ENCODE measurements at places on chromosomes 11 and 22.

DNA sequence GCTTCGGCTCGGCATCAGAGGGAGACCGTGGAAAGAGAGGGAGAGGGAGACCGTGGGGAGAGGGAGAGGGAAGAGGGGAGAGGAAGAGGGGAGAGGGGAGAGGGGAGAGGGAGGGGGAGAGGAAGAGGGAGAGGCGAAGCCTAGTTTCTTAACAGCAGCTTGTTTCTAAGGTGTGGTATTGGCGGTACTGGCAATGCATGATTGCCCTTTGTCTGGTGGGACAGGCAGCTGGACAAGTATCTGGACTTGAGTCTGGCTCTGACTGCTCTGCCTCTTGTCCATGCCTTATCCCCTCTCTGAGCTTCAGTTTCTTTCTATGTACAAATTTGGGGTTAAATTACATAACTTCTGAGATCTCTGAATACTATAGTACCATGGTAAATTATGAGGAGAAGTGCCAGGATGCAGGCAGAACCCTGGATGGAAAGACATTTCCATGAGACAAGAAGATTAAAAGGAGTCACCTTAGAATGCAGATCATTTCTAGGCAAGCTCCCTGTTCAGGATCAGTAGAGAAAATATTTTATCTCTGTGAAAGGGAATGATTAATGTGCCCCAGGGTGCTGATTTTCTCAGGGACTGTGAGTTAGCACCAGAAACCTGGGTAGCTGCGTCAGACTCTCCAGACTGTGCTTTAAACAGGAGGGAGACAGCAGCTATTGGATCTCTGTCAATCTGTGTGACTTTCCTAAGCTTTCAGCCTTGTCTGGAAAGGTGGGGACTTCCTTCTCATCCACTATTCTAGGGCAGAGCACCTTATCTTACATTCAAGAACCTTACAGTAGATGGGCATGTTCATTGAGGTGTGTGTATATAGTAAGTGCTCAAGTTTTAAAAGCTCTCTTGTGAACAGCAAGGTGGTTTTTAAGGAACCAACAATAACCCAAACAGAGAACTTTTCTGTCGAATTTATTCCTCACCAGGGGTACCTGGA lies 31.9 kb upstream of the CCDC90B start:
- DNase-seq = no peak

DNA sequence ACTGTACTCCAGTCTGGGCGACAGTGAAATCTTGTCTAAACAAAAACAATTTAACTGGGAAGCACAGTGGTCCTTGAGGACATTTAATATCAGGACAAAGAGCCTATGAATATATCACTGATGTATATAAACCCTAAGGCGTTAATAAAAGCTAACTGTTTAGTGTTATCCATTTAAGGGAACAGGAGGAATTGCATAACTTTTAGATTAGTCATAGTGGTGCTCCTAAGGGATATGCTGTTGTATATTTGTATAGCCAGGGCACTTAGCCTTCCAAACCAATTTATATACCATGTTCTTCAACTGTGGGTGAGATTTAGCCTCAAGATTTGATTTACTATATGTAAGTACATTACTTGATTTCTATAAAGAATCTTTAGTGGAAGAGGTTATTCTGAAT lies 3.0 kb upstream of the CHEK1 start:
- DNase-seq = no peak

DNA sequence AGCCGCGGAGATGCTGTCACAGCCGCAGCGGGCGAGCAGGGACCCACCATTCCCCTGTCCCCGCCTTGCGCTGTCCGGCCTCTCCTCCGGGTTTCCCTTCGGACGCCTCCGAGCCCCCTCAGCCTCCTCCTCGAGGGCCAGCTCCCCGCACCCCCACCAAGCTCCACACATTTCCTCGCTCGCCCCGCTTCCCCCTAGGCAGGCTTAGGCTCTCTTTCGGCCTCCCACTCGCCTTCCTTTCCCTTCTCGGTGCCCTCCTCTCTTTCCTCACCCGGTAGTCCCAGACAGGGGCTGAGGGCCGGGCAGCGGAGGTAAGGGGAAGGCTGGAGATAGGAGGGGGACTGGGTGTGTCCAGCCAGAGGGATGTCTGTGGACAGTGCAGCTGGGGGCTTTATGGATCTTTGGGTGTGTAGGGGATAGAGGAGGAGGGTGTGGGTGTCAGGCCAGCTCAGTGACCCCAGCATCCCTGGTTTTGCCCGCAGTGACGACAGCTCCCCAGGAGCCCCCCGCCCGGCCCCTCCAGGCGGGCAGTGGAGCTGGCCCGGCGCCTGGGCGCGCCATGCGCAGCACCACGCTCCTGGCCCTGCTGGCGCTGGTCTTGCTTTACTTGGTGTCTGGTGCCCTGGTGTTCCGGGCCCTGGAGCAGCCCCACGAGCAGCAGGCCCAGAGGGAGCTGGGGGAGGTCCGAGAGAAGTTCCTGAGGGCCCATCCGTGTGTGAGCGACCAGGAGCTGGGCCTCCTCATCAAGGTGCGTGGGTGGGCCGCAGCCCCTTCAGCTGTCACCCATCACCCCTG lies 1.6 kb downstream of the KCNK4 start:
- no peak for DNase-seq

DNA sequence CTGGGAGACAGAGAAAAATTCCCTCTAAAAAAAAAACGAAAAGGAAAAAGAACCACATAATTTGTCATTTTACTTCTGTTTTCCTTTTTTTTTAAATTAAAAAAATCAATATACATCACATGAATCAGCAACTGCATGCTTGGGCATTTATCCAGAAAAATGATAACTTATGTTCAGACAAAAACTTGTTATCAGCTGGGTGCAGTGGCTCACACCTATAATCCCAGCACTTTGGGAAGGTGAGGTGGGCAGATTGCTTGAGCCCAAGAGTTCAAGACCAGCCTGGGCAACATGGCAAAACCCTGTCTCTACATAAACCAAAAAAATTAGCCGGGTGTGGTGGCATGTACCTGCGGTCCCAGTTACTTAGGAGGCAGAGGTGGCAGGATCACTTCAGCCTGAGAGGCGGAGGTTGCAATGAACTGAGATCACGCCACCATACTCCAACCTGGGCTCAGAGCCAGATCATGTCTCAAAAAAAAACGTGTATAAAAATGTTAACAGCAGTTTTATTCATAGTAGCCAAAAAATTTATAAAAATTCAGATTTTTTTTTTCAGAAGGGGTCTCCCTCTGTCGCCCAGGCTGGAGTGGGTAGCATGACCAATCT lies 28.5 kb downstream of the AMBRA1 start:
- no peak for DNase-seq

- no peak for DNase-seq
Observed at GRCh38 chr11:32307913-32308312, 127.4 kb downstream of the WT1 start.

- DNase-seq = no peak
Observed at GRCh38 chr11:9158898-9159391, 67.5 kb upstream of the SCUBE2 start.

- DNase-seq = no peak
Observed at GRCh38 chr11:124646148-124646547, 23.5 kb downstream of the TBRG1 start.

- DNase-seq = no peak
Observed at GRCh38 chr11:1087961-1088926, 13.6 kb downstream of the MUC2 start.

- DNase-seq = no peak
Observed at GRCh38 chr11:33040862-33041453, 1.6 kb downstream of the TCP11L1 start.

GRCh38 chr22:26588729-26589366 lies 1.1 kb downstream of the TPST2 start:
- no peak for DNase-seq

All from activated CD4-positive, alpha-beta T cell treated with anti-CD3 and anti-CD28 coated beads, Interleukin-2, amount 50 U/mL, for 48 hours (primary cell).